ENCODE measurements at places on chromosomes 5 and 9. TPM values are rescaled to one million over a fixed set of nuclear protein-coding genes. Genes with fewer than 3 reads are reported as not detected.

POU5F2 gene
- total RNA-seq, result 0.61 TPM

DNA sequence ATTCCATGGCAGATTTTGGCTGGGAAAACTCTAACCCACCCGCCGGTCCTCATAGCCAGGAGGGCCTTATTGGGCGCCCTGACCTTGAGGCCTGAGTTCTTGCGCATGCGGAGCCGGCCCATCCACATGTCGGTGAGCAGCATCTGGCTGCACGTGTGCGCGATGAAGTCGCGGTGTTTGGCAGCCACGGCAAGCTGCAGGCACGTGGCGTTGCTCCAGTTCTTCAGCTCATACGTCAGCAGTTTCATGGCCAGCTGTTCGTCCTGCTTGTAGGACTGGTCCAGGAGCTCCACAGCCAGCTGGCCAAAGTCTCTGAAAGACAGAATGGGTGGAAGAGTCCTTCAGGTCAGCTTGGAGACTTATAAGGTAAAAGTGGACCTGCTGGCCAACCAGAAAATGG lies 204.3 kb upstream of the KLF9 start:
- DNase-seq, result no peak

SPATA6L gene
- total RNA-seq, result 4.3 TPM

DNA sequence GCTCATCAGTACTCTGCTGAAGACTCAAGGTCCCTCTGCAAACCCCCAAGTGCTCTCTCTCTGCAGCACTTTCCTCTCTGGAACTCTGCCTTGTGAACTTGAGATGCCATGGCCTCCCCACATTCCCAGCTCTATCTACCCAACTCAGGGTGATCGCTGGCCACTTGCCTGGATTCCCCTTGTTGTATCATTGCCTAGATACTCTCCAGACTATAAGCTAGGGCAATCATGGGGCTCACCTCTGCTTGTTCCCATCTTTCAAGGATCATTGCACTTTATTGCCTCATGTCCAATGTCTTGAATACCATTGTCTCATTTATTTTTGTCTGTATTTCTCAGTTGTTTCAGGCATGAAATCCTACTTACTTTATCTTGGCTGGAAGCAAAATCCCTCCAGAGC lies 144.1 kb downstream of the PLPPR1 start:
- no peak for DNase-seq

CCDC69 gene
- total RNA-seq, result 0.61 TPM

GRCh38 chr9:6565312-6565711 lies 80.2 kb downstream of the GLDC start:
- no peak for DNase-seq

Measured in mammary epithelial cell (primary cell).